ENCODE measurements at places on chromosomes 11 and 22.

DNA sequence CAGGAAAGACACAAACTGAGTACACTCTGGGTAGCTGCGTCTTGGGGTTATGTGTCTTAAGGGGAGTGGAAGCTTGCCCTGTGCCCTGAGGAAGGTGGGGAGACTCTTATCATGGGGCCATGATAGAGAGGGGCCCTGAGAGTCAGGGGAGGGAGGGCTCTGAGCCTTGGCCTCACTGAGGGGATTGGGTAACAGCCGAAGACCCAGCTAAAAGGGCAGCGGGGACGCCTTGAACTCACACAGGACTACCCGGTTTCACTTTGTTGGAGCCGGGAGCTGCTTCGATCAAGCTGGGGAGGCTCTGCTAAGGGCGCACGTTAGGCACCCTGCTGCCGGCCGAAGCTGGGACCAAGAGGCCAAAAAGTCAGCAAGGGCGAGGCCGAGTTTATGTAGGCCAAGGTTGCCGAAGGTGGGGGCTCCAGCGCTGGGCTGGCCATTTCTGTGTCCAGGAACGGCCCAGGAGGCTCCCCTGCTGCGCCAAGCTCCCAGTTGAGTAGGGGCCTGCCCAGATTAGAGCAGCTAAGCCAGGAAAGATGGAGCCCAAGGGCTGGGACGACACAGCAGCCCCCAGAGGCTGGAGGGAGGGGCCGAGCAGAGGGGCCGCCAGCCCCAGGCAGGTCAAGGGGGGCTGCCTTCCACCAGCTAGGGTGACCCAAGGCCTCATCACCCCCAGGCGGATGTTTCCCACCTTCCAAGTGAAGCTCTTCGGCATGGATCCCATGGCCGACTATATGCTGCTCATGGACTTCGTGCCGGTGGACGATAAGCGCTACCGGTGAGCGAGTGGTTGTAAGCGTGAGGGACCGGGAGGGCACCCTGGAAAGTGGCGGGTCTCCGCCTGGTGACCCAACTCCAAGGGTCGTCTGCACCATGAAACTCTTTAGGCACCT, 2.2 kb downstream of the TBX1 start:
- DNase-seq = no peak

- no peak for DNase-seq
These were observed 141.5 kb upstream of the FAT3 start for GRCh38 chr11:92083123-92083522.

- no peak for DNase-seq
These were observed 1.7 kb upstream of the UCP3 start for GRCh38 chr11:74010306-74011300.

DNA sequence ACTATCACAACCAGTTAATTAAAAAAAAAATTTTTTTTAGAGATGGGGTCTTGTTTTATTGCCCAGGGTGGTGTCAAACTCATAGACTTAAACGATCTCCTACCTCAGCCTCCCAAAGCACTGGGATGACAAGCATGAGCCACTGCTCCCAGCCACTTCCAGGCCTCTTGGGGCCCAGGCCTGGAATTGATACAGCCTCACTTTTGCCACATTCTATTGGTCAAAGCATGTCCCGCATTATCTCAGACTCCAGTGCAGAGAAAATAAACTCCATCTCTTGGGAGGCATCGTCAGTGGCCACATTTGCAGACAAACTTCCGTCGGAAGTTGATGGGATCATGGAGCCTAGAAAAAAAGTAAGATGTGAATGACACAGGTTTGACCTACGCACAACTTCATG, 9.4 kb upstream of the RASD2 start:
- DNase-seq = no peak

DNA sequence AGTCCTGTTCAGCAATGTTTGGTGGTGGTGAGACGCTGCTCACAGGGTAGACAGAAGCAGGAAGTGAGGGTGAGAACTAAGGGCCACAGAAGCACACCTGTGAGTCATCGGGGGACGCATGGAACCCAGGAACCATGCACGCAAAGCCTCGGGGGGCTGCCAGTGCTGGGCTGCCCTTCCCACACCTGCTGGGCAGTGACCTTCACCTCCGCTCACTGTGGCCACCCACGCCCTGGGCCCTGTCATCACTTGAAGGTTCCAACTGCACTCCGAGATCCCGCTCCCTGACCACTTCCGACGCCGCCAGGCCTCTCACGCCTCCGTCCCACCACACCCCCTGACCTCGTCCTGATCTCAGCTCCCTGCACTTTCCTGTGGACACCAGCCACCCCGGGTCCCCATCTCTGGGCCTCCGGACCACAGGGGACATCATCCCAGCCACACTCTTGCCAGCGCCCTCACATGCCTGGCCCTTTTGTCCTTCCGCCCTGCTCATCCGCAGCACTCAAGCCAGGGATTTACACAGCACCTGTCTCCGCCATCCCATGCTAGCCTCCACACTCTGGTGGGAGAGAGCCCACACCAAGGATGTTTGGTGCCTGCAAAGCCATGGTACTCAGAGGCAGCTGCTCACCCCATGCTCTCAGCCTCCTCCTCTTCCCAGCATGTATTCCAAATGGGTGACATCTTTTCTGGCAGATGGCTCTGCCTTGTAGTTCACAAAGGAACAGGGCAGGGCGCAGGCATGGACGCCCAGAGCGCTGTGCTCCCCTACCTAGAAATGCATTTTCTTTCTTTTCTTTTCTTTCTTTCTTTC, 23.1 kb upstream of the ATXN10 start:
- no peak for DNase-seq

DNA sequence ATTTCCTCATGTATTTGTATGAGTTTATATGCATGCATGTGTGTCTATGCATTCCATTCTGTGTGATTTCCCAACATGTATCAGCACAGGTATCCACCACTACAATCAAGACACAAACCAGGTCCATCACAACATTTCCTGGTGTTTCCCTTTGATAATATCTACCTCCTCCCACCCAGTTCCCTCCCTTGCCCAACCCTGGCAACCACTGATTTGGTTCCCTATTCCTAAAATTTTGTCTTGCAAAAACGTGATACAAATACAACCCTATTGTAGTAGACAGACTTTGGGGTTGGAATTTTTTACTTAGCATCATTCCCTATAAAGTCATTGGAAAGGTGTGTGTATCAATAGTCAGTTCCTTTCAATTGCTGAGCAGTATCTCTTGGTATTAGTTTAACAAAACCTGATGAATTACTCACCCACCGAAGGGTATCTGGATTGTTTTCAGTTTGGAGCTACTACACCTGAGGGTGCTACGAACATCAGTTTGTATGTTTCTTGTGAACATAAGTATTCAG, 51.8 kb upstream of the IGLL5 start:
- DNase-seq = no peak

- no peak for DNase-seq
These were observed 63.9 kb downstream of the MYO7A start for GRCh38 chr11:77191823-77192495.

- no peak for DNase-seq
These were observed 329.0 kb downstream of the C11orf87 start for GRCh38 chr11:109750964-109751363.

GRCh38 chr11:68392822-68393221, 67.7 kb upstream of the PPP6R3 start:
- no peak for DNase-seq

DNA sequence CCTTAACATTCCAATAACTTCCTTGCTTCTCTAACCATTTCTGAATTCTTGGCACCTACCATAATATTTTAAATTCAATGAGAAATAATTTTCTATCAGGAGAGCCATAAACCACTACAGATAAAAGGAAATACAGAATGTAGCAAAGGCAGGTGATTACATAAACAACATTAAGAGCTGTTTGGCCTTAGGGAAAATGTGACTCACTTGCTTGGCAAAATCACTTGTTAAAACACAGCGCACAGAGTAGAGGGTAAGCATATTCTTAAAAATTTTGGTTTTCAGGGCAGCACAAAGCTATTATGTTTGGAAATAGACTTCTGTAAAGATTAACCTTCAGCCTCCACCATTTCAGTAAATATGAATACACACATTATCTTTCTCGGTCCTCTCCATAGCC, 26.4 kb downstream of the IZUMO1R start:
- no peak for DNase-seq

DNA sequence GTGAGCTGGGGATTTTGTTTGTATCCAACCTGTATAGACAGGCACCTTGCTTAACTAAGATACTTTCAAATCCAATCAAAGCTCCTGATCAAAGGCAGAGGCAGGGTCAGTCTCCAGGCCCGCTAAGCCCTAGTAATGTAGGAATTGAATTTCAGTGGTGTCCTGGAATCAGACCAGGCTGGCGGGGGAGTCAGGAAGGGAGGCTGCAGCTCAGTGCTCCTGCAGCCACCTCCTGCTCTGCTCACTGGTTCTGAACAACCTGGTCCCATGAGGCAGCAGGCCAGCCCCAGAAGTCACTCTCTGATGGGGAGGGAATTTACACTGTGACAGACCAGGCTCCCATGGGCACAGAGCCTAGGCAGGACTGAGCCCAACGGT, 38.5 kb upstream of the GALNT18 start:
- no peak for DNase-seq

GRCh38 chr11:78536933-78537332, 37.7 kb downstream of the NARS2 start:
- DNase-seq = no peak

DNA sequence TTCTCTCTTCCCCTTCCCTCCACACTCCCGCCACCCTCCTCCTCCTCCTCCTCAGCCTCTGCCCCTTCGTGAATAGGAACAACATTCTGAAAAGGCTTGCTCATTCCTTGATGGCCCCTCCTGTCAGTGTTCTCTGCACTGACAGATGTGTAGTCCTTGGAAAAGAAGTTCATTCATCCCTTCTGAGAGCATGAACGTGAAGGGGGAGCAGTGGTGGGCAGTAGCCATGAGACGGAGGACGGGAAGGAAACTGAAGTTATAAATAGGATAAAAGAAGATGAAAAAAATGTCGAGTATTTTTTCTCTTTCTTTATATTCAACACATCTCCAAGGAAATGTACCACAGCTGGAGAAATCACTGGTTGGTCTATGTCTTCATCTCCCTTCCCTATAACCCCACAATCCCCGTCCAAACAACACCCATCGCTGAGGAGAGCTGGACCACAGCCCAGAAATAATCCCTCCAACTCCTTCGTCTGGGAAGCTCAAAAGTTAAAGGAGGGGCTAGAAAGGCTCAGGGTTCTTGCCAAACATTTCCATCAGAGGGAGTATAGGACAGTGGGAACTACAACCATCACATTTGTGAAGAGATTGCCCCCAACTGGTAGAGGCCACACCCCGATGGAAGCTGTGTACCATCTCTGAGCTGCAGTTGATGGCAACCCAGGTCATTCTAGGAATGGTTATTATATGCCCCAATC, 33.5 kb downstream of the ETS1 start:
- peak; percentile 21 for DNase-seq

- DNase-seq = no peak
These were observed 351.5 kb downstream of the TBC1D22A start for GRCh38 chr22:47113853-47114415.

DNA sequence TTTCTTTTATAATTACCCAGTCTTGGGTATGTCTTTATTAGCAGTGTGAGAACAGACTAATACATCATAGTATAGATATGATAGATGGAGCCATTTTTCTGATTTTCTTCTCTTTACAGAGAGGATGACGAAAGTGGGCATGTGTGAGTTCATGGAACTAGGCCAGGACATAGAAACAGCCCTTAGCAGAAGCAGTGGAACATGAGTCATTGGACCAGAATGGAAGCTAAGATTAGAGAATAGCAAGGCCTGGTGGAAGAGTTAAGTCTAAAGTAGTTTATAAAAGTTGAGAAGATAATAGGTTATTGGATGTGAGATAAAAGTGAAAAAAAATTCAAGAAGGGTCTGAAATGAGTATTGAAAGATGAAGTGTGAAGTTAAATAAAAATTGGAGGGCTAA, 97.0 kb upstream of the MPPED2 start:
- DNase-seq = no peak

- no peak for DNase-seq
These were observed 1.7 kb downstream of the ZBTB16 start for GRCh38 chr11:114061048-114061680.

DNA sequence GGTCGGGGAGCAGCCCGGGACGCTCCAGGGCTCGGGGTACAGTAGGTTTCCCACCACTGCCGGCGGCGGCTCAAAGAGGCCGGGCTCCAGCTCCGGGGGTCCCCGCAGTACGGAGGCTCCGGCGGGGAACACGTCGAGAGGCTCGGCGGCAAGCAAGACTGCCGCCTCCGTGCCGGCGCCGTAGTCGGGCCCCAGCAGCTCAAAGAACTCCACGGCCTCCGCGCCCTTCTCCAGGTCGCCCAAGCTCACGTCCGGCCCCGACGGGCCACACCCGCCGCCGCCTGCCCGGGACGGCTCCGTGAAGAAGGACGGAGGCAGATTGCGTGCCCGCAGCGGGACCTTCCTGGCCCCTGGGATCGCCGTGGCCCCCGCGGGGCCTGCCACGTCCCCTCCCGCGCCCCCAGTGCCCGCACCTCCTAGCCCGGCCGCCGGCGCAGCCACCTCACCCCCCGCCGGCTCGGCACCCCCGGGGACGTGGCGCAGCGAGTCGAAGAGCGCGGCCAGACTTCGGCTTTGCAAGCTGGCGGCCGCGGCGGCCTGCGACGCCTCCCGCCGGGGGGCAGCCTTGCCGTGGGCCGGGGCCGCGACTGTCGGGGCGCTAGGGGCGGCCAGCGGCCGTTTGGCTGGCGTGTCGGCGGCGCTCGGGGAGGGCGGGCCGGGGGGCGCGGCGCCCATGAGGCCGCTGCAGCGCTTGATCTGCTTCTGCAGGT, 775 bp downstream of the FAM181B start:
- no peak for DNase-seq

DNA sequence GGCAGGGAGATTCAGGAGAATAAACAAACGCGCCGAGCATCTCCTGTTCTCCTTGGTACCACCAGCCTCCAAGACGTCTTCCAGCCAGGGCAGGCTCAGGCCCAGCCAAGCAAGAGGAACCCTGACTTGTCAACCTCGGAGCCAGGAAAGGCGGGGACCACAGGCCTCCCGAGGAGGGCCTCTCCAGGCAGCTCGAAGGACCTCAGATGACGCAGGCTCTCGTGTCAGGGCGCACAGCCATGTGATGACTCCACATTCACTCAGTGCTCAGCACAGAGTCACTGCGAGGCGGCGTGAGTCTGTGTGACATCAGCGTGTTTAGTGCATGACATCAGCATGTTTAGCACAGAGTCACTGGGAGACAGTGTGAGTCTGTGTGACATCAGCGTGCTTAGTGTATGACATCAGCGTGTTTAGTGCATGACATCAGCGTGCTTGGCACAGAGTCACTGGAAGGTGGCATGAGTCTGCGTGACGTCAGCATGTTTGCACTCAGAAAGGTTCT, 241.4 kb downstream of the BRD1 start:
- no peak for DNase-seq

DNA sequence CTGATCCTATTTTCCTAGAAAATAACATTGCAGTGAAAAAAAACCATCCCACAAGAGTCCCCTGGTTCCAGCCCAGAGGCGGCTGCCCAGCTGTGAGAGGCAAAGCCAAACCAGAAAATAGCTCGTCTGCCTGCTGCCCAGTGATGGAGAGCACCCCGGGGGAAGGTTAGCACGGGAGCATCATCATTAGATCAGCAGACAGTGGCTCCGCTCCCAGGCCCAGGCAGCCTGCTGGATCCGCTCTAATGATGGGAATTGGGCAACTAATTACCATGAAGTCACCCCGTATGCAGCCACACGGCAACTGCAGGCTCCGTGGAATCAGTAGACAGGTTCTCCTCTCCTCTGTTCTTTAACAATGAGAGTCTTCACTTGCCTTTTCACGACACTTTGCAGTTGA, 17.1 kb upstream of the B3GAT1 start:
- DNase-seq = no peak

GRCh38 chr11:57900320-57900719, 123.4 kb upstream of the OR9Q1 start:
- no peak for DNase-seq

Measured in A172 (cell line).